ENCODE measurements at places on chromosomes 6 and 20.

DNA sequence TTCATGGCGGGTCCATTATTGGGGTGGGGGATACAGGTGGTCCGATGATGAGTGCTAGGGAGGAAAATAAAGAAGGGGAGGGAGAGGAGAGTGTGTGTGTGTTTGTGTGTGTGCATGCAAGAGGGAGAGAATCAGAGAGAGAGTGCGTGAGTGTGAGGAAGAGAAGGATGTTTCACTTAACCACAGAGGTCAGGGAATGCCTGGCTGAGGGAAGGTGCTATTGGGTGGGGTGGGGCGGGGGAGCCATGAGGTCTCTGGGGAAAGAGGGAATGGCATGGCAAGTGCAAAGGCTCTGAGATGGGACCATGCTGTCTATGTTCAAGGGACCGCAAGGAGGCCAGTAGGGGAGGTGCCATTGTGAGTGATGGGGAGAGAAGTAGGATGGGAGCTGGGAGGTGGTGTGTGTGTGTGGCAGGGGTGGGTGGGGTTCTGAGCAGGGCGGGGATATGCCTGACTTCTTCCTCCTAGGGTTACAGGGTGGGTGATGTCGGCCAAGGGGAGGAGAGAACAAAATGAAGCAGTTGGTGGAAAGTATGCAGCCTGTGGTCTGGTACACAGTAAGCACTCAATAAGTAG lies 23.0 kb downstream of the CEBPB start:
- no peak for DNase-seq

GRCh38 chr6:153947808-153948447 lies 91.1 kb upstream of the OPRM1 start:
- peak; percentile 45 for DNase-seq

GRCh38 chr20:25467441-25467840 lies 60.0 kb downstream of the GINS1 start:
- DNase-seq = no peak

GRCh38 chr6:11043961-11044711 lies at the start of gene ELOVL2:
Gene ELOVL2 (minus strand): TSS chr6:11044305. CDS start chr6:11044230, 75 bp downstream.
- DNase-seq = peak; percentile 53

- peak; percentile 90 for DNase-seq
These were observed 578 bp downstream of the RGL2 start for GRCh38 chr6:33297956-33298772.

DNA sequence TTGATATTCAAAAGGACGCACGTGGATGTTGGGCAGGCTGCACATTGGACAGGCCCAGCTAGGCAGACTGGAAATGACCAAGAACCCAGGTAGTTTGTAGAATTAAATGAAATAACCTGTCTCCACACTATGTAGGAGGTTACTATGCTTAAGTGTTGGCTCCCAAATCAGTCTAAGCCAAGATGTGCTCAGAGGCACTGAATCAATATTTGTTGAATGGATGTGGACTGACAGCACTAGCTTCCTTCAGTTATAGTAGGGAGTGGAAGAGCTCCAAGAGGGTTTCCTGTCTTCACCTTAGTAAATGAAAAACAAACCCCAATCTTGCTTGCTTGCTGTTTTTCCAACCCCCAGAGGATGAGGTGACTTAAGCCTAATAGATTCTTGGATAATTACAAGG lies 180.5 kb downstream of the JARID2 start:
- DNase-seq = no peak

GRCh38 chr20:38941726-38942389 lies 15.6 kb downstream of the FAM83D start:
- no peak for DNase-seq

DNA sequence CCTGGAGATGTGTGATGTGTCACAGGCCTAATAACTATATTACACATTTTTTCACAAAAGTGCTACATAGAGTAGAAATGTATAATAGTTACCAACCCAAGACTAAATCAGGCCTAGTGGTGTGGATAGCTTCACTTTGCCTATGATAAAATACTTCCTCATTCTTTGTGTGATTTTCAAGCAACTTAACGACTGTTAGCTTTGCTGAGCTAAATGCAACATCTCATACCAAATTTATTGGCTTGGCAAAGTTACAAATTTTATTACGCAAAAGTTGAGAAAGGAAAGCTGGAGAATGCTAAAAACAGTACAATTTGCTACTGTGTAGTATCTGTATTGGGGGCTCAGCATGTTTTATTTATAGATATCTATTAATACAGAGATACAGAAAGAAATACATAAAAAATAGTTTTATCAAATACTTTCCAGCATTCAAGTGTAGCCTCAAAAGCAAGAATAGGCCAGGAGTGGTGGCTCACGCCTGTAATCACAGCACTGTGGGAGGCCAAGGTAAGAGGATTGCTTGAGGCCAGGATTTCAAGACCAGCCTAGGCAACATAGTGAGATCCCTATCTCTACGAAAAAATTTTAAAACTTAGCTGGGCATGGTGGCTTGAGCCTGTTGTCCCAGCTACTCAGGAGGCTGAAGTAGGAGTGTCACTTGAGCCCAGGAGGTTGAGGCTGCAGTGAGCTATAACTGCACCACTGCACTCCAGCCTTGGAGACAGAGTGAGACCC lies 3.6 kb upstream of the EDN1 start:
- DNase-seq = peak; percentile 45

- DNase-seq = peak; percentile 79
These were observed 15.8 kb upstream of the RBPJL start for GRCh38 chr20:45290677-45291355.

- DNase-seq = no peak
These were observed 83.0 kb upstream of the FAM184A start for GRCh38 chr6:119161438-119161837.

DNA sequence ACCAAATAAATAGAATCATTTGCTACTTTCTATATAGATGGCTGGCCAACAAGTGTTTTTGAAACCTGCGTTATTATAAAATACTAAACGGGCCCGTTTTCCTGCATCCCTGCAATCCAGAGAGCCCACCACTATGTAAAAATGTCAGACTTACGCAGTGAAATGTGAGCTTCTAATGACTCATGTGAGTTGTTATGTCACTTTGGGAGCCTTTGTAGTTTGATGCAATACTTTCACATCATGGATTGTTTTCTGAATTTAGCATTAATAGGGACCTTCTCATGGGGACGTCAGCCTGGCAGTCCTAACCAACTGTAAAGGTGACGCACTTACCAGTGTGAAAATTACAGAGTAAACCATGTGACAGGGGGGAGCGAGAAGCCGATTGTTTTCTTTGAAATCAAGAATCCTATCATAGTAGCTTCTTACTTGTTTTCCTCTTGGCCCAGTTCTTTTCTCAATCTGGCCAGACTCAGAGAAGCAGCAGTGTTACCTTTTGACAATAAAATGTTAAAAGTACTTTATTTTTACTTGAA lies 75.3 kb downstream of the SSR1 start:
- no peak for DNase-seq

- DNase-seq = no peak
These were observed 10.5 kb upstream of the CLDN20 start for GRCh38 chr6:155253337-155253736.

DNA sequence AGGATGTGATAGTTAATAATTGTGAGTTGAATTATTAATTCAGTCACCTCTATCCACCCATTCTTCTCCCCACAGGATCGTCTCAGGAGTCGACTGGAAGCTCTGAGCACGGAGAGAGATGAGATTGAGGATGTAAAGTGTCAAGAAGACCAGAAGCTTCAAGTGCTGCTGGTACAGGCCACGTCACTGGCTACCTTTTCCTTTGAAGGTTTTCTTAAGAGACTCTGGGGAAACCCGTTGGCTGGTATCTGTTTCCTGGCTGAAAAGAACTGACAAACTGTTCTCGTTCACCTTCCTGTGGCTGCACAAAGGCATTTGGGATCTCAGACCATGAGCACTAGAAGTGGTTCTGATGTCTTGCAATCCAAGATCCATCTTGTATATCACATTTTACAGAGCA lies 3.8 kb downstream of the TRIM15 start:
- DNase-seq = no peak

DNA sequence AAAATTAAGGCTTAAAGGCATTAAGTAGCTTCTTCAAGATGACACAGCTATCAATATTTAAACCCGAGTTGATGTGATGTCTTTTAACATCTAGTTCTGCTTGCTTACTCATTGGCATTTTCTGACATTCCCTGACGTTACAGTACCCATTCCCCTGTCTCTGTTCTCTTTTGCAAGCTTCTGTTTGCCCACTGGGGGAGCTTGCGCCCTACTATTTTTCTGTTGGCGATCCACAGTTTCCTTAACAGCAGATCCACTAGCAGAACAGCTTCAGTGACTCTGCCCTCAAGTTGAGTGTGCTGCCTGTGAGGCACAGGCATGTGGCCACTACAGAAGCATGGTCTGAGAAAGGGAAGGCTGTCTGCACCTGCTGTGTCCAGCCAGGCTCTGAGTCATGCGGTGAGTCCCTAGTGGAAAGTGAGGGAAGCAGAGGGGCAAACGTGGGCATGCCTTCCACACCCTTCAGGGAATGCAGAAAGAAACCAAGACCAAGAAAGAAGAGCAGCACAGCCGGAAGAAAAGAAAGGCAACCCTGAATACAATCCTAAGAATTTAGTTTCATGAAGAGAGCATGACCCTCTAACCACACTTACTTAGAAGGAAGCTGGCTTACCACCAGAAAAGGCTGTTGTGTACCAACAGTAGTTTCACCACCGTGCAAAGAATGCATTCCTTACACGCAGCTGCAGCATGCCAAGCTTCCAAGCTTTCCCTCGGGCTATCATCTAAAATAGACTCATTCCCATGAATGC lies 97.7 kb upstream of the VGLL2 start:
- DNase-seq = no peak

DNA sequence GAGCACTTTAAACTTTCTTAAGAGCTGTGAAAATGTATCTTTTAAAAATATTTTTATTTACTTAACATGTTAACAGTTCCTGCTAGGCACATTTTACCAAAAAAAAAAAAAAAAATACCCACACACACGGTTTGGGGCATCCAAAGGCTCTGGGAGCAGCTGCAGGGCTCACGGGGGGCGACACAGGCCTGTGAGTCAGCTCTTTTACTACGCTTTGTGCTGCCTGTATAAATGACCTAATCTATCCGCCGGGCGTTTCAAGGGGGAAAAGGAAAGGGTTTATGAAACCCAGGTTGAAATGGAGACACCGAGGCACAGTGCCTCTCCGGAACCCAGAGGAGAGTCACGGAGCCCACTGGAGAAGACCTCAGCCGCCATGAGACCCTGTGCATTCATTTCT lies 40.4 kb downstream of the DLL1 start:
- DNase-seq = no peak

GRCh38 chr6:31352310-31352682 lies 4.7 kb downstream of the HLA-B start:
- no peak for DNase-seq

DNA sequence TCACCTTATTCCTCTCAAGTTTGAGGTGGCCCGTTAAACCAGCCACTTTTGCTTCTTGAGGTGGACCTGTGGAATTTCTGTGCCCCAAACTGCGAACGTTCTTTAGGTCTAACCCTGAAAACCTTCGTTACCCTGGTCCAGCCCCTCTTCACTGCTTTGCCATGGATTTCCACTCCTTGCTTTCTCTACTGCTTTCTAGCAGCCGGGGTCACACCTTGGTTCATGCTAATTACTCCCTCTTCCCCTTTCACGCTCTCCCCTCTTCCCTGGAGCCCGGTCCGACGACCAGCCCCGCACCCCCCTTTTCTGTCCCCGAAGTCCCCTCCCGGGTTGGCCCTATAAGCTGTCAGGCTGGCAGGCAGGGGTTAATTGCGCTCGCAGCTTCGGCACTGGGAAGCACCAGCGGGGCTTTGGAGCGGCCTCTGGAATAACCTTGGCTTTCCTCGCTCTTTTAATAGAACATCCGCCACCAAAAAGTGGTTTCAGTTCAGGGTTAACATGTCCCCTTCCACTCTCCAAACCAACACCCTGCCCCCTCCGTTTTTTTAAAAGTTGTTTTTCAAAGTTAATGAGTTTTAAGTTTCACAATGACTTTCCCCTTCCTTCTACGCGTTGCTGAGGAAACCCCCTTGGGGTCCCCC lies 1.4 kb upstream of the HIVEP1 start:
- peak; percentile 47 for DNase-seq

DNA sequence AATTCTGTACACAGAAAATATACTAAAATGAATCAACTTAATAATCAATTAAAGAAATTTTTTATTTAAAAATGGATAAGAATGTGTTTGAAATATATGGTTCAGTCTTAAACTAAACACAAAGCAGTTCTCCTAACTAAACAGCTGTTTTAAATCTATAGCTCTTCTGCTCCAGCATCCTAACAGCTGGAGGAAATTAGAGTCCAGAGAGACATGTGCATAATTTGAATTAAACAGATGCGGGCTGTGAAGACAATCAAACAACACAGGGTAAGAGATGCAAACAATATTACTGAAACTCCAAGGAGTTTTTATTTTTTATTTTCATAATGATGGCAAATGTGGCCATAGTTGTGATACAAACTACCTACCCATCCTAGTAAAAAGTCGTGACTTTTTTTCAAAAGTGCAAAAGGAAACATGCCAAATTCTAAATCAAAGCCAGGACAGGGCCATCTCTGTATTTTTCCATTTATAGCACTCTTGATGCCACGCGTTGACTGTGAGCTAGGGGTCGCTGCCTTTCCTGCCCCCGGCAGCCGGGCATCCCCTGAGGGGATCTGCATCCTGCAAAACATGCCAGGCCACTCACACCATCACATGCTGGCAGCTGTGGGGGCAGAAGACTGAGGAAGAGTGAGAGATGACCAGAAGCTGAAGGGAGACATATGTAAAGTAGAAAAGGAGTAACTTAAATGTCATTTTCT lies 310.6 kb downstream of the PRKN start:
- no peak for DNase-seq

DNA sequence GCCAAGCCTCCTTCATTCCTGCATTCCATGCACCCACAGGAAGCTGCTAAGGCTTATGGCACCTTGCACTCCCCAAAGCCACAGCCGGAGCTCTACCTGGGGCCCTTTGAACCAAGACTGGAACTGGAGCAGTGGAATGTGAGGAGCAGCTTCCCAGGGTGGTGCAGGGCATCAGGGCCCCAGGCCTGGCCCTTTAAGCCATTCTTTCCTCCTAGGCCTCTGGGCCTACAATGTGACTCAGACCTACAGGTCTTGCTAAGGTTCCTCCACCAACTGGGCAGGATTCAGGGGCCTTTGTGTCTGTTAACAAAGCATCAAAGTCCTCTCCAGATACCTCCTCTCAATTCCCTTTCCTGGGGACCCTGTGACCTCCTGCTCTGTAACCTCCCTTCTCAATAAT lies 36.2 kb downstream of the SF3B5 start:
- no peak for DNase-seq

- DNase-seq = no peak
These were observed 72.7 kb upstream of the TCF21 start for GRCh38 chr6:133816171-133816570.

- DNase-seq = peak; percentile 59
These were observed 48.8 kb downstream of the NT5E start for GRCh38 chr6:85498596-85499258.

GRCh38 chr6:137780447-137781034 lies 86.5 kb upstream of the TNFAIP3 start:
- DNase-seq = no peak

DNA sequence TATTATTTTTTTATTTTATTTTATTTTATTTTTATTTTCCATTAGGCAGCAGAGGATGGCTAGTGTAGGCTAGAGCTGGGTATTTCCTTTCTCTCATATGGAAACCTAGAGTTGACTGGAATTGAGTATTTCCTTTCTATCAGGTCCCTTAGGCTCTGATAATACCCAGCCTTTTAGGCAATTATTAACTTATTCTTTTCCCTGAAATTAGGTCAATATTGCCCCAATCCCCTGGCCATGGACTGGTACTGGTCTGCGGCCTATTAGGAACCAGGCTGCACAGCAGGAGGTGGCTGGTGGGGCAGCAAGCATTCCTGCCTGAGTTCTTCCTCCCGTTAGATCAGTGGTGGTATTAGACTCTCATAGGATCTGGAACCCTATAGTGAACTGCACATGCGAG lies 632.2 kb downstream of the TENT5A start:
- DNase-seq = no peak

All from fibroblast of pulmonary artery (primary cell).